Fibroblast of skin of right quadriceps (primary cell): ENCODE measurements at places on chromosomes 3 and 15.
A peak's percentile ranks its signal among the peaks of the same experiment; 100 is the strongest.

- DNase-seq: peak; percentile 97
Observed at GRCh38 chr3:102006812-102007485, 157.6 kb downstream of the NFKBIZ start.

DNA sequence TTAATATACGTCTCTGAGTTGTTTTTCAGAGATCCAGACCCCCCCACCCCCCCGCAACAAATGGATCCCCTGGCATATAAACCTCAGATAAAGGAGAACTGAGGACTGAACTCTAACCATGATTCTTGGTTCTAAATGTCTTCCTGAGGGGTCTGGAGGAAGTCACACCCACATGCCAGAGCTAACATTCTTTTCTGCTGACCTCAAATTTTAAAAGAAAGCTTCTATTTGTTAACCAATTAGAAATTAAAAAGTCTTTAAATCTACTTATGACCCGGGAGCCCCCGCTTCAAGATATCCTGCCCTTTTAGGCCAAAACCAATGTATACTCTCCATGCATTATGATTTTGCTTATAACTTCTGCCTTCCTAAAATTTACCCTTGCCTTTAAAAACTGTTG lies 188.3 kb downstream of the ECT2 start:
- DNase-seq: peak; percentile 19

DNA sequence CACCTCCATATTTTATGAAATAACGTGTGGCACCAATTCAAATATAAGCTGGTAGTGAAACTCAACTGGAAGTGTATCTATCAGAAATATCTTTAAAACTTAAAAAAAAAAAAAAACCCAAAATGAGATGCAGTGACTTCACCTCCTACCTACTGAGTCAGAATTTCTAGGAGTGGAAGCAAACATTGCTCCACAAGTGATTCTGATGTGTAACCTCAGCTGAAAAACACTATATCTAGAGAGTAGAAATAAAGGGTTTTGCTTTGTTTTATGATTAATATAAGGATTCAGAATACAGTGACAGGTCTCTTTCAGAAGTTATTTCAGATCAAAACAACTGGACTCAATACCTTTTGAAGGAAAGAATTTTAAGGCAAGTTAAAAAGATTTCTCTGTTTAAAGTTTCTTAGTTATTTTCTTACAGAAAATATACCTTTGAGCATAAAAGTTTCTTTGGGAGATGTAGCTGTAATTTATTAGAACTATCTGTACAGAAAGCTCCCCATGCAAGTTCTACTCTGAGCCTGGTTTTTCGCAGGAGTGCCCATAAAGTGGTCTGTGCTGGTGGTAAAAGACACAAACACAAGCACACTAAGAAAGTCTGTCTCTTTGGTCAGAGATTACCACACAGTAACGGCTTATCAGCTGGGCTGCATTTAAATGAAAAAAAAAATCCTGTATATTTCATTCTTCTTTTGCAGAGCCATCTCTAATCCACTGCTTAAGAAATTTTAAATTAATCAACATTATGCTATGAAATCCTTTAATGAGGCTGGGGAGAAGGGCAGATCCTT lies 59.9 kb upstream of the PPIB start:
- DNase-seq: no peak

DNA sequence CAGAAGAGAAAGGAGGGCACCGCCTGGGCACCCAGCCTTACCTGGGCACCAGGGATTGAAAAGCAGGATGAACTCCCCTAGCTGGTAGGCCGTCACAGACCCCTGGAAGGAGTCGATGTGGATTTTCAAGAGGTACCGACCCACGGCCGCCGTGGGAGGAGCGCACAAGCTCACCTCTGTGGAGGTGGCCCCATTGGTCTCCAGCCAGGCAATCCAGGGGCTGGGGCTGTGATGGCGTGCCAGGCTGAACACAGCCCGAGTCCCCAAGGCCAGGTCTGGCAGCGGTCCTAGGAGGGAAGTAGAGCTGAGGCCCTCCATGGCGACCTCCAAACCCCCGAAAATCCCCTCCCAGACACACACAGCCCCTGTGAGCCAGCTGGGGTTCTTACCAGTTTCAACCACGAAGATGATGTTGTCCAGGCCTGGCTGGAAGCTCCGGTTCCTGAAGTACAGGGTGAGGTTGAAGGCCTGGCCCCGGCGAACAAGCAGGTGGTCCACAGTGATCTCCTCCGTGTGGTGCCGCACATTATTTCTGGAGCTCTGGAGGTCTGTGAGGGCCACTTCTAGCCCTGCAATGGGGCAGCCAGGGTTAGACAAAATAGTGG lies 6.6 kb downstream of the TGM5 start:
- DNase-seq: no peak

- DNase-seq: no peak
Observed at GRCh38 chr15:77907824-77908751, 169.4 kb downstream of the TBC1D2B start.

GRCh38 chr3:100310355-100310965 lies 24.1 kb upstream of the NIT2 start:
- no peak for DNase-seq

DNA sequence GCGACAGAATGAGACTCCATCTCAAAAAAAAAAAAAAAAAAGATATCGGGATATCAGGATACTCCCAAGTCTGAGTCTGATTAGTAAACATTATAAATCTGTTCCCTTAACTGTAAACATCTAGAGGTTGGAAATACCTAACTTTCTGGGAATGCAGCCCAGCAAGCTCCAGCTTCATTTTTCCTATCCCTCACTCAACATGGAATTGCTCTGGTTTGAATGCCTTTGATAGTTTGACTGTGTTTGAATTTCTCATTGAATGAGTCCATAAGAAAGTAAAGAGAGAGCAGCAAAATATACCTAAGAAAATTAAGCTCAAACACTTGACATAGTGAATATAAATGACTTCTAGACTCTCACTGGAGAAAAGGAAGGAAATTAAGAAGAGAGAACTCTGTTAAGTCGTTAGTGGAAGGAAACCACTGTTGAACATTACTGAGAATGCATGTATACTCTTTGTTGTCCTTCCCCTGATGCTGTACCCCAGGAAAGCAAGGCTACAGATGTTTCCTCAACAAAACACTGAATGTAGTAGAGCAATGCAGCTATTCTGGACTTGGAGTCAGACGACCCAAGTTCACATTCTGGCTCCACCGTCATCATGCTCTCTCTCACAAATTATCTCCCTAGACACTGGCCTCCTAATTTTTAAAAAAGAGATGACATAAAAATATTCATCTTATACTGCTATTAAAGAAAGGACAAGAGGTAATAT lies 62.4 kb downstream of the CD200 start:
- peak; percentile 53 for DNase-seq

DNA sequence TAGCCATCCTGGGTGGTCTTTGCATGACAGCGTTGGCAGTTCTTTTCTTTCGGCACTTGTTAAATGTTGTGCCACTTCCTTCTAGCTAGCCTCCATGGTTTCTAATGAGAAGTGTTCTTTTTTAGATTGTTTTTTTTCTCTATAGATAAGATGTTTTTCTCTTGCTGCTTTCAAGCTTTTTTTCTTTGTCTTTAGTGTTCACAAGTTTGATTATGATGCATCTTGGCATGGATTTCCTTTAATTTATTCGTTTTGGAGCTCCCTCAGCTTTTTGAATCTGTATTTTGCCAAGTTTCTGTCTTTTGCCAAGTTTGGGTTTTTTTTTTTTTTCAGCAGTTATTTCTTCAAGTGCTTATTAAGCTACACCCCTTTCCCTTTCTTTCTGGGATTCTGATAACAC lies 53.1 kb downstream of the TM2D3 start:
- no peak for DNase-seq

DNA sequence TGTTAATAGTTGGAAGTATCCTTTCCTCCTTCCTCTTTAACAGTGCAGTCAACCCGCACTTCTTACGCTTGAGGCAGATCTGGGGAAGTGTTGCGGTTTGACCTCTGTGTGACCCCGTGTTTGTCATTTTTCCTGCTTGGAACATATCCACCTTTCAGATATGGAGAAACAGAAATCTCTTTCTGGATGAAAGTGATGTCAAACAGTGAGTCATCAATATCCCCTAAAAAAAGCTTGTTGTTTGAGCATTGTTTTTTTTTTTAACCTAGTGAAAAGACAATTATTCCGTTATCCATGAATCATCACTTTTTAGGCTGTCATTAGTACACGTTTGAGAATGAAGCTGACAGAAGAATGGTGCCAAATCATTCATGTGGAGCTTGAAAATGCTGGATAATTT lies 293.7 kb downstream of the ARPP21 start:
- peak; percentile 79 for DNase-seq

- DNase-seq: peak; percentile 64
Observed at GRCh38 chr3:157238457-157238856, 78.5 kb upstream of the CCNL1 start.

DNA sequence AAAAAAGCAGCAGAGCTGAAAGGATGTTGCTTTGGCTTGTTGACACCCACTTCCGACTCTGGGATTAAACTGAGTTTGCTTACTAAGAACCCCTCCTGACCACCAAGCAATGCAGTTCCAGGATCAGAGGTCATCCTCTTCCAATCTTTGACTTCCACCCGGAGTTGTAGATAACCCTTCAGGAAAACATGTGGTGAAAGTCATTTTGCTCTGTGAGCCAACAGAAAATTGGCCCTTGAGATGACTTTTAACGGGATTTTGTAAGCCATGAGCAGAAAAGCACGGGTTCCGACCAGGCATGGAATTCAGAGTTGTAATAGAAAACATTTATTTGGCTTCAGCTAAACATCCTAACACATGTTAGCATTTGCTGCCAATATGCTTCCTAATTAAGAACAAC lies 171.6 kb upstream of the NR2F2 start:
- no peak for DNase-seq

DNA sequence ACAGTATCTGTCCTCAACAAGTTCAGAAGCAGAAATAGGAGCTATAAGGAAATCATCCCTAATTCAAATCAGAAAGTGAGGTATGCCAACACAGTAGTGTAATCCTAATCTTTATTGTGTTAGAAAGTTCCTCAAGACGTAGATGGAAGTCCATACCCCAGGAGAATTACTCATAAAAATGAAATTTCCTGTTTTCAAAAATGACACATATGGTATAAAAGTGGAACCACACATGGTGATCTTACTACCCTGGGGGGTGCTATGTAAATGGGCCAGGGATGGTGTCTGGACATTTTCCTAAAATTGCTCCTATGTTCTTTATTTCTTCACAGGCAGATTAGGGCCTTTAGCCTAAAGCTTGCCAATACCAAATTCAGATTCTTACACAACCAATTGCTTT lies 204.1 kb downstream of the ARRDC4 start:
- DNase-seq: peak; percentile 60

DNA sequence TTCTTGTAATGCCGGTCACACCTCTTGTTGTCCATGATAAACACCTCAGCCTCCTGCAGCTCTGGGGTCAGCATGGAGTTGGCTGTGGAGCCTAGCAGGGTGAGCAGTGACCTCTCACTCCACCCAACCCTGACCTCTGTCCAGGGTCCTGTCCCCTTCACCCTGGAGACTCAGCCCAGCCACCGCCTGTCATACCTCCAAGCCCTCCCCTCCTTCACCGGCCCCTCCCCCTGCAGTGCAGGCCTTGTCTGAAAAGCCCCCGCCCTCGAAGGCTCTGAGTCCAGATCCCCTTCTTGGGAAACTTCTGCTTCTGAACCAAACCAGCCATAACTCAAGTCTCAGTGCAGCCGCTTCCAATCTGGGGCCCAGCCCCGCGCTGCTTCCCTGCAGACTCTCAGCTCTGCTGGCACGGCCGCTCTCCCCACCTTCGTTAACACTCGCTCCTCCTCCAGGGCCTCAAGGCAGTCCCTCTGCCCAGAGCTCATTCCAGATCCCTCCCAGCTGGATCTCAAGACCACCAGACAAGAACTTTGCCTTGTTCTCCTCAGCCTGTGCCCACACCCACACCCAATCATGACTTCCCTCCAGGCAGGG lies 25.4 kb upstream of the PRSS50 start:
- no peak for DNase-seq

DNA sequence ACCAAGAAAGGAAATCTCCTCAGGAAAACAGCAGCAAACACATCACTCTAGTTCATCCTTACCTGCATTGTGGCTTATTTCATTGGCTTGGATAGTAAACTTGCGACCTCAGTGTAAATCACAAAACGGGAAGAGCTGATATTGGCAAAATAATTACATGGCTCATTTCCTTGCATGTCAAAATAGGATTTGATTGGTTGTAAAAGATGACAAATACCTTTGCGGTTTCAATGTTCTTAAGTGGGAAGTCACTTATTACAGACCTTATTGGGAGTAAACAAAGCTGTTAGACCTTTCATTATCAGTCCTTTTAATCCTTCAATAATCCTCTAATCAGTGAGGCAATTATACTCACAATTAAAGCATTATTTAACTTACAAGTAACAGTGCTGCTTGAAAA lies 590.6 kb downstream of the MAGI1 start:
- DNase-seq: no peak

GRCh38 chr3:197317250-197317963 lies 19.0 kb upstream of the DLG1 start:
- peak; percentile 88 for DNase-seq

- DNase-seq: no peak
Observed at GRCh38 chr3:61378311-61378710, 127.1 kb upstream of the FHIT start.
